Diencephalon (tissue), 1 donor: ENCODE measurements at places on chromosomes 7 and 10. TPM values are rescaled to one million over a fixed set of nuclear protein-coding genes. Genes with fewer than 3 reads are reported as not detected.

ABCB4 gene
- 2.3 TPM for total RNA-seq

GTF2IRD1 gene
- total RNA-seq: 17.5 TPM

ANKRD61 gene
- total RNA-seq: 0.46 TPM

CALD1 gene
- 43.6 TPM for total RNA-seq

LIPM gene
- total RNA-seq: not detected

DRGX gene
- total RNA-seq: 0.23 TPM

PNLIPRP1 gene
- not detected for total RNA-seq

FXYD4 gene
- total RNA-seq: not detected

SHH gene
- 8.5 TPM for total RNA-seq

NRP1 gene
- total RNA-seq: 56.5 TPM

NRF1 gene
- 25.6 TPM for total RNA-seq

PLCE1 gene
- 10.6 TPM for total RNA-seq

LIPJ gene
- total RNA-seq: 1.6 TPM

NPFFR1 gene
- total RNA-seq: 5.1 TPM

COBL gene
- 5.1 TPM for total RNA-seq

PILRA gene
- total RNA-seq: 1.2 TPM

EXOC6 gene
- 79.1 TPM for total RNA-seq

FAM25G gene
- not detected for total RNA-seq
